ENCODE measurements at places on chromosomes 6 and 20.

DNA sequence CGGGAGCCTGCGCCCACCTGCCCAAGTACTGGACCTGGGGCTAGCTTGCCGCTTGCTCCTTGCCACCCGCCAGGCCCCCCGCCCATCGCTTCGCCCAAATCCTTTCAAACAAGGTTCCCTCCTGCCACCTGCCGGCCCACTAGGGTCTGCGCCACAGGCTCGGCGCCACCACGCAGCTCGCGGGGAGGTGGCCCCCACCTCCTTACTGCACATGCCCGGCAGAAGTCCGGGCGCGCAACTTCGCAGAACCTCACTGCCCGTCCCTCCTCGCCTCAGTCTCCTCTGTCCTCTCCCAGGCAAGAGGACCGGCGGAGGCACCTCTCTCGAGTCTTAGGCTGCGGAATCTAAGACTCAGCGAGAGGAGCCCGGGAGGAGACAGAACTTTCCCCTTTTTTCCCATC is 11.2 kb downstream of the GNAS-AS1 start:
- no peak for DNase-seq

GRCh38 chr20:1388253-1388652 is 4.6 kb downstream of the FKBP1A start:
- no peak for DNase-seq

DNA sequence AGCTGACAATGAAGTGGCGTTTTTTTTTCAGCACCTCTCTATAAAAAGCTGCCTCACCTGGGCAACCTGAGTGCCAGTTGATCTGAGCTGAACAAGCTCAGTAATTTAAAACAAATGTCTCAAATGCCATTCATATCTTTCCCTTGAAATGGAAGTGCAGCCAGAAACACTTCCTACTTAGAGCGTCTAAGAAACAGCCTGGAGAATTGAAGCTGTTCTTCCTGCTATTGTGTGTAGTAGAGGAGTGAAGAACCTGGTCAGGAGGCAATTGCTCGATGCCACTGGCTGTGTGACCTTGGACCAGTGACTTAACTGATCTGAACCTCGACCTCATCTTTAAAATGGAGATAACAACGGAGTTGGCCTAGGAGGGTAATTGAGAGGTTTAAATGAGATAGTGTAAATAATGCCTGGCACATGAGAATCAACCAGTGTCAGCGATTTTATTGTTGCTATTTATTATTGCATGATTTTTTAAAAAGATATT is 95.4 kb upstream of the FOXQ1 start:
- no peak for DNase-seq

GRCh38 chr6:140105857-140106256 is 731.4 kb upstream of the CITED2 start:
- no peak for DNase-seq

- no peak for DNase-seq
These were observed 40.8 kb downstream of the KCNK17 start for GRCh38 chr6:39273406-39273821.

All from hematopoietic multipotent progenitor cell treated with erythropoietin and hydrocortisone succinate and interleukin-3 and kit ligand, for 15 days (in vitro differentiated cells).